NCI-H446 treated with DMSO at 0.1 percent for 48 hours (cell line): ENCODE measurements at places on chromosomes 1 and 21.
A peak's percentile ranks its signal among the peaks of the same experiment; 100 is the strongest.

DNA sequence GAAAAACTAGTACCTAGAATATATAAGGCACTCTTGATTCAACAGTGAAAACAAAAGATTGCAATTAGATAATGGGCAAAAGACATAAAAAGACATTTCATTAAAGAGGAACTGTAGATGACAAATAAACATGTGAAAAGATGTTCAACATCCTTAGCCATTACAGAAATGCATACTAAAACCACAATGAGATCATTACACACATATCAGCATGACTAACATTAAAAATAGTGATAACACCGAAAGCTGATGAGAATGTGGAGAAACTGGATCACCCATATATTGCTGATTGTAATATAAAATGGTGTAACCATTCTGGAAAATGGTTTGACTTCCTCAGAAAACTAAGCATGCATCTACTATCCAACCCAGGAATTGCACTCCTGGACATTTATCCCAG is 340.3 kb downstream of the SEC16B start:
- no peak for DNase-seq

- no peak for DNase-seq
These were observed 78.8 kb downstream of the TRABD2B start for GRCh38 chr1:47918257-47918867.

DNA sequence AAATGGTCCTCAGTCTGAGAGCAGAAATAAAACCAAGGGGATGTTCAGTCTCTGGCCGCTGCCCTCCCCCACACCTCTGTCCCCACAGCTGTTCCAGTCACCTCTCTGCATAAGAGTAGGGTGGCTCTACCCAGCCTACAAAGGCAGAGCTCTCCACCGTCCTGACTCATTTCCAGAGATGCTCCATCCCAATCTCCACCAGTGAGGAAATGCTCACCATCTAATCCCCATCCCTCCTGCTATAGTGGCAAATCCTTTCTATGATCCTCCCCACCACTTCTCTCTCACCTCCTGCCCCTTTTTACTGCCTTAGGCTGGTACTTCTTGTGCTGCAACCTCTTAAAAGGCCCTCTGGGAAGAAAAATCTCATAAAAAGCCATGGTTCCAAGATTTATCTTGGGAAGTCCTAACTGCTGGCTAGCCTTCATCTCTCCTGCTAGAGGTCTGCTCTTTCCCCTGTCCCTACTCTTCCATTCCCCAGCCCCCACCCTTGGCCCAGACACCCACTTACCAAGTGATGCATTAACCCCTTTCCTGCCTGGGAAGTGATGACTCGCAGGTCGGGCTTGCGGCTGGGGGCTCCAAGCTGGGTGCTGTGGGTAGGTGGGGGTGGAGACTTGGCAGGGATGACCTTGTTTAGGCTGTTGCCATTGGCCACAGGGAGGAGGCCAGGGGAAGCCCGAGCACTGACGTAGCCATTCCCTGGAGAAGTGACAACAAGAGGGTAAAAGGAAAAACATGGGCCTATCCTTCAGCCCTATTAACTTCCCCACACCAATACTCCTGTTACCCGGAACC is 23.9 kb downstream of the MEF2D start:
- no peak for DNase-seq

DNA sequence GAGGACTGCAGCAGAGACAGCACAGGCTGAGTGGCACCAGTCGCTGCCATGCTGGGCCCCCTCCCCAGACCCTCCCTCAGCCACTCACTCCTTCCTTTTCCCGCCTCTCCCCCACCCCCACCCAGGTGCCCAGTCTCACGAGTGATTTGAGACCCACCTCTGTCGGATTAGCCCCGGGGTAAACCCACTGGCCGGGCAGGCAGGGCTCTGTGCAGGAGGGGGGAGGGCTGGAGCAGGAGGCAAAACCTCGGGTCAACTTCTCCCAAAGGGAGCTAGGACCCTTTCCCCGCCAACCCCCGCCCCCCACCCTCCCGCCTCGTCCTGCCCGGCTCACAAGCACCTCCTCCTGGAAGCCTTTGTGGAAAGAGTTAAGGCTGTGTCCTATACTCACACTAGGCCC is 3.5 kb upstream of the MRPL24 start:
- DNase-seq: no peak

DNA sequence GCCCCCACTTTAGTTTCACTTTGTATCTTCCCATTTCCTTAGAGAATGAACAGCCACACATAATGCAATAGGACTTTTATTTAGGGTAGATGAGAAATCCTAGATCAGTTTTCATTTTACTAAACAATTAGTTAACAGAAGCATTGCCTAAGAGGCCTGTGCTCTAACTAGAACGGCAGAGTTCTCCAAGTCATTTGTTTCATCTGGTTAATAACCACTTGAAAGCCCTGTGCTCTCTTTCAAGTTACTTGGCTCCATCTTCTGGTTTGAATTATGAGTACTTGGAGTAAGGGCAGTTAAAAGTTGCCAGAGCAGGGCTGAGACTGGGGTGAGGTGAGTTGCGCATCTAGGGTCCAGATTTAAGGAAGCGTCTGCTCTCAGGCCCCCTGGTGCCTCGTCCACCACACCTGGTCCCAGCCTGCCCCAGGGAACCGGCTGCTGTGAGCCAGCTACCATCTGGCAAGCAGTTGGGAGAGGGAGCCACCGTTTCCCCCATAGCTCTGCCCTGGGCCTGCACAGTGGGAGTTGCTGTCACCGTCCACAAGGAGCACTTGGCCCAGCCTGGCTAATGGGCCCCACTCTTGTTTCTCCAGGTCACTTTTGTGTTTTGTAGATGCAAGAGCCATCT is 18.1 kb upstream of the SLC44A3 start:
- peak; percentile 48 for DNase-seq

DNA sequence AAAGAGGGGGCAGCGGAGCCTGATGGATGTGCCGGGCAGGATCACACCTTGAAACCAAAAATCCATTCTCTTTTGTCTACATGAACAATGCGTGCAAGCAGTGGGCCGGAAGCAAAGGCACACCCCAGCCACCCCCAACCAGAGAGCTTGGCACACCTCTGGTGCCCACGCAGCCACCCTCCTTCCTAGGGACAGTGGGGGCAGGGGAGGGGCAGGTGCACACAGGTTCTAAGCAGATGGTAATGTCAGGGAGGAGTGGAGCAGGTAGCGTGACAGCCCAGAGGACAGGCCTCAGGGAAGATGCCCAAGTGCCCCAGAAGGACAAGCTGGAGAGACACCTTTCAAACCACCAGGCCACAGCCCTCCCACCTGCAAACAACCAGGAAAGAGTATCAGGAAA is 36.5 kb downstream of the SYF2 start:
- no peak for DNase-seq
